ENCODE measurements at places on chromosomes 11 and 22. TPM values are rescaled to one million over a fixed set of nuclear protein-coding genes. Genes with fewer than 3 reads are reported as not detected.

Gene ANKK1
- 0.15 TPM for total RNA-seq

Gene GLYATL1
- total RNA-seq: 1.2 TPM

Gene AAMDC
- total RNA-seq: 38.3 TPM

Gene NXPE1
- total RNA-seq: not detected

Gene CD3G
- total RNA-seq: not detected

Gene RBMXL2
- total RNA-seq: not detected

Gene NCAM1
- total RNA-seq: 0.15 TPM

Gene PDE3B
- 14.8 TPM for total RNA-seq

Gene DEUP1
- not detected for total RNA-seq

Gene C2CD2L
- total RNA-seq: 4.0 TPM

Gene GTF2H1
- total RNA-seq: 95.4 TPM

Gene FZD4
- 45.2 TPM for total RNA-seq

Gene PGR
- total RNA-seq: 0.58 TPM

Gene DDTL
- total RNA-seq: 2.0 TPM

Gene LSP1
- 19.0 TPM for total RNA-seq

Gene SERGEF
- total RNA-seq: 20.5 TPM

Gene IMMP1L
- total RNA-seq: 6.6 TPM

Gene ALDH3B2
- 0.15 TPM for total RNA-seq

Gene SAC3D1
- 9.2 TPM for total RNA-seq

Gene CD6
- not detected for total RNA-seq

Gene IGLL1
- total RNA-seq: not detected

Gene DNAJB7
- not detected for total RNA-seq

Gene BIRC3
- total RNA-seq: 0.44 TPM

Gene LINC01488
- not detected for total RNA-seq

Gene CLP1
- total RNA-seq: 20.2 TPM

Gene TTC38
- 28.3 TPM for total RNA-seq

Gene RAPSN
- 0.17 TPM for total RNA-seq

Gene ARHGAP8
- not detected for total RNA-seq

Gene ETS1
- 46.5 TPM for total RNA-seq

All from smooth muscle cell of trachea (primary cell).